ENCODE measurements at places on chromosomes 7 and 10.

DNA sequence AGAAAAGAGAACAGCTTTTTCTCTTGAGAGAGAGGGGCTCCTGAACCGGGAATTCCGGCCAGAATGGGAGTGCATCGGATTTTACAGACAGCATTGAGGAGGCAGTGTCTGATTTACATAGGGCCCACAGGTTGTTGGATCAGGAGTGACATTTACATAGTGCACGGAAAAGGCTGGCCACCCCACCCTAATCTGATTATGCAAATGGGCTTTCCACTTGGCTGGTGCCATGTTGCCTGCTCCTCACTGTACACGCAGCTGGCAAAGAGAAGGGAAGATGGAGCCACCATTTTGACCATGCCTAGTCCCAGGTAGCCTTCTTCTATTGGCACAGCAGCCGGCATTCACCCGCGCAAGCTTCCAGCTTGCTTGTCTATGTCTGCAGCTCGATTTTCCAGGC lies 77.5 kb upstream of the FAM171A1 start:
- no peak for DNase-seq

- no peak for DNase-seq
Observed at GRCh38 chr7:27339478-27339877, 96.9 kb downstream of the EVX1 start.

- no peak for DNase-seq
Observed at GRCh38 chr10:93150990-93151547, 77.4 kb downstream of the CYP26A1 start.

DNA sequence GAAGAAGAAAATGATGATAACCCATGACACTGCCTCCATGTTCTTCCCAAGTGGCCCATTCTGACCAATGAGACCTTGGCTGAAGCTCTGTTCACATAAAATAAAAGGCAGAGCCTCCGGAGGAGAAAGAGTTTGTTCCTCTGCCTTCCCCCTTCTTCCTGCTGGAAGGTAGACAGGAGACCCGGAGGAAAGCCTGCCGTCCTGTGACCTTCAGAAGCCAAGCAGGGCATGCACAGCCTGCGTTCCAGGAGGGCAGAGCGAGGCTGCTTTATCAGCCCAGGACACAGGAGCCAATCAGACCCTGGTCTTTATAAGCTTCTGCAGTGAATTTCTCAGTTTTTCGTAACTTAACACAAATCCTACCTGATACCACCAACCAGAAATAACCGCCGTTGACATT lies 8.6 kb upstream of the GRID1 start:
- no peak for DNase-seq

DNA sequence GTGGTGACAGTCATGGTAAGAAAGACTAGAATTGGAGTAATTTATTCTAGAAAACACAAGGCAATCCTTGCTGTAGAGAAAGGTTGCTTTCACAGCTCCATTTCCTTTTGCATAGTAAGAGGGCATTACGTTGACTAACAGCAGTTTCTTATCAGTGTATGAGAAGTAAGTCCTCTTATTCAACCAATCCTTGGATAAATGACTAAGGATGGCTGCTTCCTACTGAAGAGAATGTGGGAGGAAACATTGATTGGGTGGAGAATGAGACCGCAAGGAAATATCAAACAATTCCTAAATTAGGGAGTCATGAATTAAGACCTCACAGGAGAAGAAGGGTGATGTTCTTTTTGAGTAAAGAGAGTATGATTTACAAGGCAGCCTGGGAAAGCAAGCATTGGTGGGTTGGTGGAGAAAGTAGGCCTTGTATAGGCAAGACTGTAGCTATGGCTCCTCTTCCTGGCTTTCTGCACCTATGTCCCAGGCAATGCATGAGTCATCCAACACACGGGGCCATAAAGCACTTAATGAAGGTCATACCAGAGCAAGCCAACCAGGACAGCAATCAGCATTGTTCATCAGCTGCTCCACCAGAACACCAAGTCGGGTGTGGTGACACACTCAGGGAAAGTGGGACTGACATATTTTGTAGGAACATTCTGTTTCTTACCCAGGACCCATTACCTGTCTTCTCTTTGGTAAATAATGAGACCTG lies 5.6 kb downstream of the MGAM start:
- DNase-seq, result no peak

- no peak for DNase-seq
Observed at GRCh38 chr7:36244429-36244828, 91.4 kb downstream of the EEPD1 start.

DNA sequence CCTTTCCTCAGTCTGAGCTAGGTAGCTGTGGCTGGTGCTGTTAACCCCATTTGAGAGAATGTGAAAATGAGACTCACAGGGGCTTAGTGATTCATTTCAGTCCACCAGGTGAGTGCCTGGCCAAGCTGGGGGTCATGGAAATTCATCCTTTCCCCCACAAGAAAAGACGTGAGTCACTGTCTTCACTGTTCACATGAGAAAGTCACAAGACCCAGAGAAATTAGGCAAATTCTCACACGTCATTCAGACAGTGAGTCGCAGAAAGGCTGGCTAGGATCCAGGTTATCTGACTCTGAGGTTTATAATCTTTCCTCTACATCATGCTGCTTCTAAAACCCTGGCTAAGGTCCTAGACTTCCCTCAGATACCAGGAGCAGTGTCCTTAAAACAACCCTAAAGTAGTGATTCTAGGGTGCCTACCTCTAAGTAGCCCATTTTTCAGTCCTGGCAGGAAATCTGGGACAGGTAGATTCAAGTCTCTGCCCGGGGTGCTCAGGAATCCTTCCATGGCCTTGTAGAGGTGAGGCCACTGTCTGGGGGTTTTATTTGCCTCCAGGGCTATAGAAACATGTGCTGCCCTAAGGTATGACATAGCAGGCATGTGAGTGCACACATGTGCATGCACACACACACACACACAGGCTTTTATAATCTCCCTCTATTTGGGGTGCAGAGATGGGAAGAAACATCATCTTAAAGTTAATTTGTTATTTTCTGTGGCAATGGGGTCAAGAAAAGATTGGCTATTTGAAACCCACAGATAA lies 427.9 kb upstream of the CELF2 start:
- no peak for DNase-seq

DNA sequence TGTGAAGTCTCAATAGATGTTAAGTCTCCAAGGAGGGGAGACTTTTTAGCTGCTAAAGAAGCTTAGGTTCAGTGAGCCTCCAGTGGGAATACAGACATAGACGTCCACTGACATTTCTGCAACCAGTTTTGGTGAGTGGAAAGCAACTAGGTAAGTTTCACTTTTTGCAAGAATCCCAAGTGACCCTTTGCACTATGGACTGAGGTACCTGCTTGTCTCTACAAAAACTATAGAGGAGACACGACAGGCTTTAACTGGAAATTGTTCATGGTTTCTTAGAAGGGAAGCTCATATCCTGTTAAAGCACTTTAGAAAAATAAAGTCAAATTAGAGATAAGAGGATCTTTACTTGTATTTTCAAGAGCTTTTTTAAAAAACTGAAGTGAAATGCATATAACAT lies 38.6 kb downstream of the GBF1 start:
- DNase-seq, result no peak

- DNase-seq, result no peak
Observed at GRCh38 chr7:68629-69028, 123.7 kb upstream of the FAM20C start.

- peak; percentile 3 for DNase-seq
Observed at GRCh38 chr7:123871998-123872867, 27.3 kb downstream of the HYAL4 start.

DNA sequence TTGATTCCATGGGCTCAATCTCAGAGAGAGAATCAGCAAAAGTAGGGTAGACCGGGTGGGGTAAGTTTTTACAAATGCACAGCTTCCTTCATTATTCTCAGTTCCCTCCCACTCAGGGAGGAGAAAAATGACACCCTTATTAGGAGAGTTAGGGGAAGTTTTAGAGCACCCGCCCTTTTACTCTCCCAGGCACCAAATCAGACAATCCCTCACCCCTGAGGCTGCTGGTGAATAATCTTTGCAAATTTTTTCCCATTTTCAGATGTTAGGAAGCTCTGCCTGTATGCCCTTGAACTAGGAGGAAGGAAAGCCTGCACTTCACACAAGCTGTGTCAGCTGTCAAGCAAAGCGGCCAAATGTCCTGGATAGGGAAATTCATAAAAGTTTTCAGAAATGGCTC lies 834.9 kb downstream of the GRID1 start:
- DNase-seq, result no peak

GRCh38 chr7:82762880-82763279 lies 319.3 kb upstream of the CACNA2D1 start:
- no peak for DNase-seq

- no peak for DNase-seq
Observed at GRCh38 chr7:25663877-25664276, 435.6 kb upstream of the NPVF start.

DNA sequence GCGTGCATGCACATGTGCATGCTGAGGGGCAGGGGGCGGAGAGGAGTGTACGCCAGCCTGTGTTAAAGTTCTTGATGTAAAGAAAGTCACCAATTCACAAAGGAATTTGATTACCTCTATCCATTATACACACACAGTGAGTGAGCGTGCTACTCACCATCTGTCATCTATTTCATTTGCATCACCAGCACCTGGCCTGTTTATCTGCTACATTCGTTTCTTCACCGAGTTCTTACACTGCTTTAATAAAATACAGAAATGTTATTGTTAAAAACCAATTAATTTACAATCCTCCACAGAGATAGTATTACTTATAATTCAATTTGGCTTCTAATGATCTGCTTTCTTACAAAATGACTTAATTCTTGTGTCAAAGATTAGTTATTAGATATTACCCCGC lies 32.6 kb downstream of the NEUROD6 start:
- no peak for DNase-seq

GRCh38 chr7:132871419-132871818 lies 210.5 kb downstream of the CHCHD3 start:
- DNase-seq, result no peak

- no peak for DNase-seq
Observed at GRCh38 chr7:98668255-98668654, 51.2 kb downstream of the NPTX2 start.
